ENCODE measurements at places on chromosomes 4 and X.

- DNase-seq, result no peak
These were observed 393.9 kb upstream of the CTSO start for GRCh38 chr4:156347412-156348075.

DNA sequence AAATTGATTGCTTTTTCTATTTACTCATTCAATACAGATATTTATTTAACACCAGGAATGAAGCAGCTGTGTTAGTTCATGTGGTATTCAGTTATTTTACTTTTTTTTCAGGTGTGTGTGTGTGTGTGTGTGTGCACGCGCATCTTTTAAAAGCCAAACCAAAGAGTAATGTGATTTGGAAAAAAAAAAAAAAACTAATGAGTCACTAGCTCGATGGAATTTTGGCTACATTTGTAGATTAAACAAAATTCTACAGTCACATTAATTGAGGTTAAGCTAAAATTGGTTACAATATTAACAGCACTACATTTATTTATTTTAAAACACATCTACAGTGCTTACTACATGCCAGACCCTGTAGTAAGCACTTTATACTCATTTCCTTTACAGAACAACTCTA is 66.8 kb downstream of the HHIP start:
- no peak for DNase-seq

DNA sequence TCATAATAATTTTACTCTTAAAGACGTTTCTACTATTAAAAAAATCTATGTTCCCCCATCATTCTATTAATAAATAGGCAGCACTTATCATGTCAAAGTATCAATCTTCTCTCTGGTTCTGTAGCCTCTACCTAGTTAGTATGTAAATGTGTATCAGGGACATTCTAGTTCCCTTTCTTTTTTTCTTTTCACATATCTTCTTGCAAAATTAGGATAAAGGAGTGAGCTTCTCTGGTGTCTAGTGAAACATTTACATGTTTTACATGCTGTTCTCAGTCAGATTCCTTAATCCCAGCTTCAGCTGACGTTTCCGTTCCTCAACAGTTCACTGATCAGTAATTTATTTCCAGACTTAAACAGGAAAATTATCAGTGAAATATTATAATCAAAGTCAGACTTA is 11.8 kb downstream of the PCDH10 start:
- DNase-seq, result no peak

DNA sequence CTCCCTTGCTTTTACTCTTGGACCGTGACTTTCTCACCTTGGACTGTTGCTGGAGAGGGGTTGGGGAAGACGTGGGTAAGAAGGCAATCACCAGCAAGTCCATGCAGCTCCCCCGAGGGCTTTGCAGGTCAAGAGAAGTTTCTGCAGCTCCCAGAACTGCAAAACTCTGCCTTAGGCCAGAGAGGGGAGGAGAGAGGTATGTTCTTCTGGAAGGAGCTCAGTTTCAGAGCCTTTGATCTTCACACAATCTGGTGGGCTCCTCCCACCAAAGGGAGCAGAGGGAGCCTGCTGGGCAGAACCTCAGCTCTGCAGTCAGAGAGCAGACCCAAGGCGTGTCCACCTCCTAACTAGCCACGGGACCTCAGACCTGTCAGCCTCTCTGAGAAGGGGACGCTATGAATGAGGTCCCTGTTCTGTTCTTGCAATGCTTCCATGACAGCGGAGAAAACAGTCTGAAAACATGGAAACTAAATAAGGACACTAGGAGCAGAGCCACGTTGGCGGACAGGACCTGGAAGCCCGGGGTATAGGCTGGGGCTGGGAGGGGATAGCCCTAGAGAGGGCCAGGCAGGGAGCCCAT is 92.8 kb downstream of the EVC2 start:
- DNase-seq, result no peak

GRCh38 chr4:96483308-96484030 is 643.6 kb downstream of the PDHA2 start:
- no peak for DNase-seq

DNA sequence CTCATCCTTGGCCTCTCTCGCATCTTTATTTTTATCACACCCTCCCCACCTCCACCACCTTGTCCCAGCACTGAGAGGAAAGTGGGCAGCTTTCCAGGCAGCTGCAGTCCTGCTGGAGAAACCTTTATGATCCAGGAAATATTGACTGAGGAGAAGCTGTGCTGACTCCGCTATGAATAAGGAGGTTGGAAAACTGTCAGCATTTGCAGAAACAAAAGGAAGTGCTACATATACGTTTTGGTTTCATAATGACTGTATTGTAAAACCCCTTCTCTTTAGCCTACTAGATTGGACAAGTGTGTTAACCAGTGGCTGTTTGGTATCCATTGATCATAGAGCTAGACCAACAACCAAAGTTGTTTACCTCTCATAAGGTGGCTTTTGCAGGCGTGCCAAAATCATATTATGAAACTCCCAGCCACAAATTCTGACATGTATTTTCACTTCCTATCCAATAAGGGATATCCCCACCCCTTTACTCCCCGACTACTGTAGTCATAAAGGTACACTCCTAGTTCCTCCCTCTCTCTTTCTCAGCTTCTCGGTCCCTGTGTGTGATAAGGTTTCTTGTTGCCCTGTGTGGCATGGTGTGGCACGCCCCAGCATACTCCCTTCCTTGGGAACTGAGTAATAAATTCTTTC is 88.4 kb downstream of the GPR143 start:
- no peak for DNase-seq

- no peak for DNase-seq
These were observed 119.4 kb downstream of the AKAP4 start for GRCh38 chrX:50081282-50081889.

GRCh38 chrX:153476666-153477363 is 6.4 kb upstream of the HAUS7 start:
- DNase-seq, result no peak

- no peak for DNase-seq
These were observed 37.4 kb downstream of the DAPP1 start for GRCh38 chr4:99853999-99854398.

All from esophagus squamous epithelium (tissue), 5 donors.